ENCODE measurements at places on chromosomes 11 and 22. TPM values are rescaled to one million over a fixed set of nuclear protein-coding genes. Genes with fewer than 3 reads are reported as not detected.
A peak's percentile ranks its signal among the peaks of the same experiment; 100 is the strongest.

DNA sequence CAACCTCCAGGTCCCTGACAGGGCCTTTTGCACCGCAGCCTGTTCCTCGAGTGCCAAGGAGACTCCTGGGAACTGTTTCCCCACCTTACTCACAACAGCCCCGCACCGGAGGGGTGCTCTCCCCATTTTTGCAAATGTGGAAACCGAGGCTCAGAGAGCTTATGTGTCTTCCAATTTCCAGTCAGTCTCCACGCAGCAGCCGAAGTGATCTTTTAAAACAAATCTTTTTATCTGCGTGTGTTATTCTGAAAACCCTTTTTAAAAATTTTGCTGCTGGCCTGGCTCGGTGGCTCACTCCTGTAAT is 409 bp upstream of the TMEM134 start:
- DNase-seq, result no peak

DNA sequence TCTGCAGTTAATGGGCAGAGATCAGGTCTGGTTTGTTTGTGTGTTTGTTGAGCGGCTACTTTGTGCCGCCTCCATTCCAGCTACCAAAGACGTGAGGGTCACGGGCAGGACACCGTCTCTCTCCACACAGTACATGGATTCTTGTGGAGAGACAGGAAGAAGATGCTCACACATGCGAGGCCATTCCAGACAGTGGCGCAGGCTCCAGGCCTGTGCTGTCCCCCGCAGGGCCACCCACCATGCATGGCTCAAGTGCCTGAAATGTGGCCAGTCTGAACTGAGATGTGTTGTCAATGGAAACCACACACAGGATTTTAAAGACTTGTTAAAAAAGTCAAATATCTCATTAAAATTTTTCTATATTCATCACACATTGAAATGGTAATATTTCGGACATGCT is 848.3 kb downstream of the TBC1D22A start:
- DNase-seq, result no peak

NCAPH2 gene
- 73.2 TPM for total RNA-seq

MAPK8IP2 gene
- 0.47 TPM for total RNA-seq

DNA sequence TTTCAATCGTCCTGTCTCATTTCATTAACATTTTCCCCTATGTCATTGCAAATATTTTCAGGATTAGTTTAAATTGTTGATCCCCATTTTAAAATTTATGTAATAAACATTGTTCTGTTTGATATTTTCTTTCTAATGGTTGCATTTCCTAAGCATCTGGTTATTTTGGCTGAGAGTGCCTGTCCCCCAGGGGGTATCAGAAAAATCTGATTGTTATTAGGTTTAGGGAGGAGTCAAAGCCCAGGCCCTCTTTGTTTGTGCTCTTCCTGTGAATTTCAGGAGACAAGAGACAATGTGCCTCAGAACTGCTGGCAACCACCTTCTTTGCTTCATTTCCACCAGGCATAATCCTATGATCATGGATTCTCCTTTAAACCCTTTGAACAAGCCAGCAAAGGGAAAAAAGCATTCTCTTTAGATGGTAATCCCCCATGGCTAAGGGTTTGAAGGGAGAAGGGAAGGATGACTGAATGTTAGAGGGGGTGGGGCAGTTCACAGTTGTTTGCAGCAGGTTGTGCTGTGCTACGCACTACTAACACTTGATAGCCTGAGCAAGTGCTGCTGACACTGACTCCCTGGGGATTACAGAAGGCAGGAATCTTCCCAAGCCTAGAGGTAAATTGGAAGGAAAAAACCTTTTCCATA is 462.4 kb upstream of the LRRC4C start:
- no peak for DNase-seq

GRCh38 chr22:35559354-35560005 is 18.8 kb downstream of the RASD2 start:
- no peak for DNase-seq

DNA sequence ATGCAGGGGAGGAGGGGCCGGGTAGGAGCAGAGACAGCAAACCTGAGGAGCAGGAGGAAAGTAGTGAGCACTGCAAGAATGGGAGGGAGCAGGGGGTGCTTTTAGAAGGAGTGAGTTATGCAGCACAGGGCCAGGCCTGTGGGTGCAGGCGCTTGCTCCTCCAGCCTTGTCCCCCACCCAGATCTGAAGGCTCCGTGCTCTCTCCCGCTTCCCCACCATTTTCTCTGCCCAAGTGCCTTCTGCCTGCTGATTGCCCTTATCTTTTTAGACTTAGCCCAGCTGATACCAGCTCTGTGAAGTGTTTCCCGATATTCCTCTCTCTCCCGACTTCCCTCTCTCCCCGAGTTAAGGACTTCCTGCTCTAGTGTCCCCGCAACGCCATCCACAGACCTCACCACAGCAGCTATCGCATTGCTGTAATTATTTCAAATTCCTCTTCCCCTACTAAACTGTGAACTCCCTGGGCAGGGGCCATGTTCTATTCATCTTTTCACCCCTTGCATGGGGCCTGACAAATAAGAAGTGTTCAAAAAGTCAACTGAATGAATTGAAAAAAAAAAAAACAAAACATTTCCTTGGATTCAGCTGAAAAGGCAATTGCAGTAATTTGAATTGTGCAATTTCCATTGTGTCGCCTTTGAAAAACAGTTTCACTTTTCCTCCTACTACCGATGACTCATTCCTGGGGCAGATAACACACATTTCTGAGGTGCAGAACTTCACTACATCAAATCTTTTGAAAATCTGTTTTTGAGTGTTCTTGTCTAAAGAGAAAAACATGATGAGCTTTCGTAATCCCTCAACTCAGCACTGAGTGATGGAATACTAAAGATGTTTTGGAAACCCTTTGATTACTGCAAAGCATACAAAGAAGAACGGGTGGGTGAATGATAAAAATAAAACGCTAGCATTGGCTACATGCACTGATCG is 69.7 kb upstream of the BMAL1 start:
- DNase-seq, result peak; percentile 68

Data from HT1080 (cell line).